NCI-H2029 (cell line): ENCODE measurements at places on chromosomes 1 and 21.

- DNase-seq: no peak
These were observed 10.4 kb downstream of the BATF3 start for GRCh38 chr1:212689196-212689725.

DNA sequence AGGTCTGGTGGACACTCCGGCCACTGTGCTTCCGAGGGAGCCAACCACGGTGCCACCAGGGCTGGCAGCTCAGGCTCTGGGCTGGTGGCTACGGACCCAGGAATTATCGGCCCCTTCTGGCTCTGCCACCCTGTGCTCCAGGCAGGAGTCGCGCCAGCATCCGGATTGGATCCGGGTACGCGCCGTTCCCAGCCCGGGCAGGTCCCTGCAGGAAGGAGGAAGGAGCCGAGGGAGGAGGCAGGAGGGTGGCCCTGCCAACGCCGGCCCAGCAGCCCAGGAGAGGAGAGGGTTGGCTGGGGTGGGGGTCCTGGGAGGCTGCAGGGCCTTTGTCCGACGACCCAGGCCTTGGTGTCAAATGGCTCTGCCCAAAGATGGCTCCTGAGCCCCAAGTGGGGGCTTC lies 160.5 kb downstream of the CASZ1 start:
- no peak for DNase-seq

DNA sequence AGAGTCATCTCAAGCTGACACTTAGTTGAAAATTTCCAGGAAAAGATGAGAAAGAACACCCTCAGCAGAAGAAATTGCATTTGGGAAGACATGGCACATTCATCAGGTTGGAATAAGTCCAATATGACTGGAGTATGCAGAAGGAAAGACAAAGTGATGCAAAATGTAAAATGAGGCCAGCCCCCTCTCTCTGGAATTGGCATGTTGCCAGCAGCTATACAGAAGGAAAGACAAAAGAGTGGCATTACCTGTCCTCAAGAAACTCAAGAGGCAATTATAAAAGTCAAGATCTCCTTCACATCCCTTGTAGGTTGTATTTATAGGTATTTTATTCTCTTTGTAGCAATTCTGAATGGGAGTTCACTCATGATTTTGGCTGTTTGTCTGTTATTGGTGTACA lies 426.3 kb downstream of the AGBL4 start:
- peak; percentile 60 for DNase-seq

DNA sequence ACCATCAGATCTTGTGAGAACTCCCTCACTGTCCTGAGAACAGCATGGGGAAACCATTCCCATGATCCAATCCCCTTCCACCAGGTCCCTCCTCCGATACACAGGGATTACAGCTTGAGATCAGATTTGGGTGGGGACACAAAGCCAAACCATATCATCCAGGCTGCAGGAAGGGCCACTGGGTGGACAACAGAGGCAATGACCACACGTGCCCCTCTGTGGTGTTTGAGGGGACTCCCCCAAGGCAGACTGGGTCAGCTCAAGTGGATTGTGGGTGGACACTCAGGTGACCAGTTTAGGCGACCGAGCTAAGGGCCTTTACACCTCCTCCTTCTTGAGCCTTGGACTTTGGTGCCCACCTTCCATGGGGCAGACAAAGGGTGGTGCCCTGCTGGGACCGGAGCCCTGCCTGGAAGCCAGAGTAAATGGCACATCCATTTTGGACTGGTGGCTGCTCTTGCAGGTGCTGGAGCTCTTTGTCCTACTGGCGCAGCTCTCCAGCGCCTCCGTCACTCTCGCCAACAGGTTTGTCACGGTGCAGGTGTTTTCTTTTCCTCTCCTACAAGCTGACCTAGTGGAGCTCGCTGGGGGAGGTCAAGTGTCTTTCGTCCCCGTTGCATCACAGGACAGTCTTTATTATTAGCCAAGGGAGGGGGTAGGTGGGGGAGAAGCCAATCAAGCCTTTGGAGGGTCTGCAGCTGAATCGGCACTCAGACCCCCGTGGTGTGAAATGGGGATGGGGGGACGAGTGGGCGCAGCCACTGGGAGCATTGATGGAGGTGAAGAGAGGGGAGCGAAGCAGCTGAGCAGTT lies 37.6 kb downstream of the CRYAA start:
- no peak for DNase-seq

DNA sequence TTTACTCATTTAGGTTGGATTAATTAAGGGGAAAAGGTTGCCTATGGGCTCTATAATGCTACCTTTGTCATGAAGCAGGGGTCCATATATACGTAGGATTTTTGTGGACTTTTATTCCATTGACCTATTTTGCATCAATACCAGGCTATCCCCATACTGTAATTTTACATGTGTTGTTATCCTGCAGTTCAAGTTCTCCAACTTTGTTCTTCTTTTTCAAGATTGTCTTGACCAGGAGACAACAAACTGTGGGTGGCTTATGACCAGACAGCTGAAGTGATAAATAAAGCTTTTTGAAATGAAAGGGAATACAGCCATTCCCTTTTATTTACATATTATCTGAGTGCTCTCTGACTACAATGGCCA lies 345.7 kb downstream of the BARHL2 start:
- DNase-seq: peak; percentile 47

GRCh38 chr1:107436552-107437241 lies 295.9 kb downstream of the NTNG1 start:
- no peak for DNase-seq

DNA sequence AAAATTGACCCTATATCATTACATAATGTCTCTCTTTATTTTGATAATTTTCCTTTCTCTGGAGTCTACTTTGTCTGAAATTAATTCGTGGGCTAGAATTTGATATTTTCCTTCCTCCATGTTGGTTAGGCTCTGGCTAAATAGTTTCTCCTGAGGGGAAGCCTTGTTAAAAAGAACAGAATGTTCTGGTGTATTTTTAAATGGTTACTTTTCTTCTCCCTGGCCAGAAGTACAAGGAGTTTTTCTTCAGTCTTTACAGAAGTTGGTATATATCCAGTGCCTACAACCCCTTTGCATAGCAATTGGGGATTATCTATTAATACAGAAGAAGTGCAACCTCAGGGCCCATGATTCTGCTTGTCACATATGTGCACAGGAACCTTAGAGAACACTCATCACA lies 185.6 kb upstream of the RAB4A start:
- no peak for DNase-seq

DNA sequence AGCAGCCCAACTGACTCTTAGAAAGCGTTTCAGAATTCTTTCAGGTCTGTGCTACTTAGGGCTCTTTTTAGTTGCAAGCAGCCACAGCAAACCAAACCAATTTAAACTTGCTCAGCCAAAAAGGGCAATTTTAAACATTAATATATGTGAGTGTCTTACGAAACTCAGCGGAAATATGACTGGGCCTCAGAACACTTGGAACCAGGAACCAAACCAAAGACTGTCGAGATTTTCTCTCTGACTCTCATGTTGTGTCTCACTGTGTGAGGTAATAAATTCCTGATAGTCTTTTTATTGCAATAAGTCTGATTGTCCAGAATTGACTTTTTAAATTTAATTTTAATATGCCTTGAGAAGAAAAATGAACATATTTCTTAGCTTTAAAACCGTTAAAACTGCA lies 122.3 kb downstream of the SYF2 start:
- DNase-seq: no peak

DNA sequence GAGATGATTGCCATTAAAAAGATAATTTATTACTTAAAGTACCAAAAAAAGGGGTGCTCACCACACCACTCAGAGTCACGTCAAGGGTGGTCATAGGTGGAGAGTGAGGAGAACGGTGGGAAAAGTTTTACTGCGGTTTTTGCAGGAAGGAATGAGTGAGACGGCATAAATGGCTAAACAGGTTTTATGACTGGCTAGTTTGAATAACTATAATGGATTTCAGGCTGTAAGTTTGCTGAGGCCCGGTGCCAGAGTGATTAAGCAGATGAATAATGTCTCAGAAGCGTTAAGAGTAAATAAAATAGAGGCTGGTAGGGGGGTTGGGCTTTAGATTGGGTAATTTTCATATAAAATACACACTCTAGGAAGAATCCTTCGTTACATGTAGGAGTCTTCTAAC lies 1337.8 kb downstream of the AMY1C start:
- DNase-seq: peak; percentile 16

DNA sequence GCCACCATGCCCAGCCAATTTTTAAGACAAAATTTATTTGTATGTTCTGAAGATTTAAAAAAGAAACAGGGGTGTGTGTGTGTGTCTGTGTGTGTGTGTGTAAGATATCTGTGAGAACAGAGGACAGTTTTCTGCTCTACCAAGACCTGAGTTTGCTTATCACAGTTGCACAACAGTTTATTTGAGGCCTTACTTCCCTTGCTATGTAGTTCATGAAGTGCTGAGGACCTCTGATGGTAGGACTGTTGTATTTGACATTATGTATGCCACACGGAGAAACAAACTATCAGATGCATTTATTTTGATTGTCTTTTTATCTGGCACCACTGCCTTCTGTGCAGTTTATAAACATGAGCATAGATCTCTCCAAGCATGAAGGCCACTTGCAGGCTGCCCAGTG lies 355.2 kb downstream of the PBX1 start:
- DNase-seq: no peak

DNA sequence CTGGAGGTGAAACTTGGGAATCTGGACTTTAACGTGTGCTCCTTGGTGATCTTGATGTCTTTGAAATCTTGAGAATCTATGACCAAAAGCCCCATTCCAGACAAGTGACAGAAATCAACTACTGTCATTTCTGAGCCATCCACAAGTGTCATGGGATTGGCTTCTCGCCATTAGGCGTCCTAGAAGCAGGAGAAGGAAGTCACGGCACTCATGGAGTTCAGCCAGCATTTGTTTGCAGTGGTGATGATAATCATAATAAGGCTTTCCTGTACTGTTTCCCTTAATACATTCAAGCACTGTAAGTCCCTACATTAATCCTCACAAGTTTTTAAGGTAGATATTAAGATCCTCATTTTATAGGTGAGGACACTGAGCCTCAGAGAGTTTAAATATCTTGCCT lies 11.9 kb downstream of the F5 start:
- DNase-seq: peak; percentile 3

GRCh38 chr1:213423041-213423440 lies 372.0 kb downstream of the RPS6KC1 start:
- DNase-seq: no peak

DNA sequence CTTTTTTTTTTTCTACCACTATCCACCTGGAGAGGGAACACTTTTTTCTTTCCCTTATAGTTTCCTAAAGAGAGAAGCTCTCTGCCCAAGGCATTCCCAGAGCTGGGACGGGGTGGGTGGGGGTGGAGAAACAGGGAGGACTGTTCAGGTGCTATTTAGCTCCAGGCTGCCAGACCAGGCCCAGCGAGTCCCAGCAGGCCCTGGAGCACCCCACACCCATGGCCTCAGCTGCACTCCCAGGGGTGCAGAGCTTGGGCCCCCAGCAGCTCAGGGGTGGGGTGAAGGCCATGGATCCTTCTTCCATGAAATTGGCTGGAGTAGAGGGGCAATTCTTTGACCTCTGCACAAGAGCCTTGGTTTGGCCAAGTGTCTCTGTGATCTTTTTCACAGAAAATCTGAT lies 4.1 kb downstream of the ETV3L start:
- DNase-seq: no peak

DNA sequence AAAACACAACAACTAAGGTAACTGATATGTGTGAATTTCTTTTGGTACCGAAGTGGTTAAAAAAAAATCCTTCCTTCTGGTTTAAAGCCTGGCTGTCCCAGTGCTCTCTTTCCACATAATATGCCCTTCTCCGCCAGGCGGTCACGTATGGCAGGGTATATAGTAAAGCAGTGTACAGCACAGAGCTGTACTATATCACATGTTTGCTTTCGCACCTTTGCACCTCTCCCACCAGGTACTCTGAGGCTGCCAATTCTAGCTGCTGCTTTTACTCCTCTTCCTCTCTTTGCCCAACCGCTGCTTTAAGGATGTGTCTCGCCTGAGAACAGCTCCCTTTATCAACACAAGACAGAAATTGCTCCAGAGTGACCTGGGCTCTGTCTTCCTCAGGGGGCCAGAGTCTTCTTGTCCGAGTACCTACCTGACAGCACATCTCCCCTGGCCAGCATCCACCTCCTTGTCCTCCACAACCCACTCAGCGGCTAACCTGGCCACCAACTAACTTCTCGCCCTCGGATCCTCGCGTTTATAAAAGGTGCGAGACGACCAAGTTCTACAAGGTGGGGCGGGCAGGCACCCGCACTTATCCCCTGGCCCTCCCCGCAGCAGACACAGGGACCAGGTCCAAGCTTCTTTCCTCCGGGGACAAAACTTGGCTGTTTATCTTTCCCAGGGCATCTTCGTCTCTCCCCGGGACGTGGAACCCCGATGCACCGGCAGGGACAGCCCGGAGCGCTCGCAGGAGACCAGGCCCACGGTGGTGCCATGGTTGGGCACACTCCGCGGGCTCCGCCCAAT lies 1.6 kb downstream of the COLGALT2 start:
- DNase-seq: no peak

GRCh38 chr1:234515821-234516241 lies 36.9 kb upstream of the TARBP1 start:
- DNase-seq: no peak

- DNase-seq: no peak
These were observed 60.5 kb upstream of the KIAA1614 start for GRCh38 chr1:180851995-180852887.

DNA sequence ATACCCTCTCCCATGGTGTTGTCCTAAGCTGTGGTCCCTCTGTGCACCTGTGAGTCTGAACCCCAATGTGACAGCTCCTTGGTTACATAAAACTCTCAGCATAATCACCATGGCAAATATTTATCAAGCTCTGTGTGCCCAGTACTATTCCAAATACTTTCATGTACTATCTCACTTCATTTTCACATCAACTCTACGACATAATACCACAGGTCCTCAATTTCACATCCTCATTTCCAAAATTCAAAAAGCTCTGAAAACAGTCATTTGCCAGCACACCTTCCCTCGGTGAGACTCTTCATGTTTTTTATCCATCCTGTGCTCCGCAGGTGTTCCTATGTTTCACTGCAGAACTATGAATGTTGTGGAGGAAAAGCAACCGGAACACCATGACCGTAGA lies 12.4 kb upstream of the CREG1 start:
- DNase-seq: no peak

DNA sequence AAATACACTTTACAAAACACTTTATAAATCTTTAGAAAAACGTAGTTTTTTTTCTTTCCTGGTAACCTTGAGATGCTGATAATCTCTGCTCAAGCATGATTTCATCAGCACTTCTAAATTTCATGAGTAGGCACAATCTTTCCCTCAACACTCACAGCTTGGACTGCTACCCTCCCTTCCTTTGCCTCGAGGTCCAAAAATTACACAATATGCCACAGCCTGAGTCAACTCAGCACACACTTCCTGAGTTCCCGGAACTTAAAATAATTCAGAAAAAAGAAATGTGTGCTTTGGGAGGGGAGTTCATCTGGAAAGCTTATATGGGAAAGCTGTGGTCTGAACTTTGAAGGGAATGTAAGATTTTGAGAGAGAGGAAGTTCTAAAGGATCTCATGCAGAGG lies 5.9 kb downstream of the CLCA2 start:
- DNase-seq: no peak

- DNase-seq: no peak
These were observed 27.3 kb downstream of the JMJD4 start for GRCh38 chr1:227707846-227708245.
